ENCODE measurements at places on chromosomes 6 and 20.

- DNase-seq, result no peak
These were observed 60.9 kb downstream of the PGM3 start for GRCh38 chr6:83132121-83132520.

GRCh38 chr6:168939041-168939440 lies 314.6 kb downstream of the THBS2 start:
- DNase-seq, result no peak

DNA sequence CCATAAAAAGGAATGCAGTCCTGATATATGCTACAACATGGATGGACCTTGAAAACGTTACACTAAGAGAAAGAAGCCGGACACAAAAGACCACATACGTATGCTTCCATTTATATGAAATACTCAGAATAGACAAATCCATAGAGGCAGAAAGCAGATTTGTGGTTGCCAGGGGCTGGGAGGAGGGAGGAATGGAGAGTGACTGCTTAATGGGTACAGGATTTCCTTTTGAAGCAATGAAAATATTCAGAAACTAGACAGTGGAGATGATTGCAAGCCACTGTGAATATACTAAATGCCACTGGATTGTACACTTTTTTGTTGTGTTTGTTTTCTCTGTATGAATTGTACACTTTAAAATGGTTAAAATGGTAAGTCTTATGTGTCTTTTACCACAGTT lies 29.4 kb upstream of the CDKN1A start:
- DNase-seq, result no peak

GRCh38 chr6:5143634-5144311 lies 58.6 kb downstream of the PPP1R3G start:
- peak; percentile 91 for DNase-seq

Measured in foreskin fibroblast (primary cell).